NCI-H774 (cell line): ENCODE measurements at places on chromosomes 3 and 15.
A peak's percentile ranks its signal among the peaks of the same experiment; 100 is the strongest.

GRCh38 chr3:49013113-49013737 is 5.2 kb downstream of the DALRD3 start:
- no peak for DNase-seq

- DNase-seq: no peak
Measured at GRCh38 chr15:49868348-49868747, 247.5 kb downstream of the DTWD1 start.

GRCh38 chr15:62791694-62792093 is 250.9 kb upstream of the TPM1 start:
- DNase-seq: no peak

DNA sequence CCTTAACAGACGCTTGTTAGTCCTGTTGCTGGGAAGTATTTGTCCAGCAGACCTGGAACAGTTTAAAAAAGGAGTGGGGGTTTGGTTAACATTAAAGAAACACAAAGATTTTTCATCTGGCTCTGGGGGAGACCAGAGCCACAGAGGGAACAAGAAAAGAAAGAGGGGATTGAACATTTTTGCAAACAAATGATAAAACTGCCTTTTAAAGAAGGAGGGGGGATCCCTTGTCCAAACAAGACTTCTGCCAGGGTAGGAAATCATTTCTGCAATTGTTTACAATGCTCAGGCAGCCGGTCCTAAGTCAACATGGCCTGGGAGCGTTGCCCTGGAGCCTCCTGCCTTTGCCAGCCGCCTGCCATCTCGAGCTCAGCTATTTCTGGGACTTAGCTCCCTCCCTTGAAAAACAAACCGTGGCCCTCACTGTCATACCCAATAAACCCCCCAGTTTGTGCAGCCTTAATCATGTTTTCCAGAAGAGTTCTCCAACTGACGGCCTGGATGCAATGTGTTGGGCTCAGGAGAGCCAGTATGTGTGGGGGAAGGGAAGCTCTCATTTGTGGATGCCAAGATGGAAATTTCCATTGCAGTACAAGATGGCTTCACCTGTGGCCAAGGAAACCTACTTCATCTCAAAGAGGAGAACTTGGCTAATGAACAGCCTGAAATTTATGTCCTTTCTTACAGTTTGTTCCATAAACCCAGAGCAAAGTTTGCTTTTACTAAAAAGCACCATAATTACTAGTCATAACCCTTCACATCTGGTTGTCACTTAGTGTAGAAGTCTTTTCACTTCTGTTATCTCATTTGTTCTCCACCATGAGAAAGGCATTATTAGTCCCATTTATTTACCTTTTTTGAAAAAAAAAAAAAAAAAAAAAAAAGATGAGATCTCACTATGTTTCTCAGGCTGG is 75.9 kb upstream of the RNU6-1 start:
- DNase-seq: peak; percentile 82

- no peak for DNase-seq
Measured at GRCh38 chr15:85427286-85428028, 47.1 kb downstream of the AKAP13 start.

DNA sequence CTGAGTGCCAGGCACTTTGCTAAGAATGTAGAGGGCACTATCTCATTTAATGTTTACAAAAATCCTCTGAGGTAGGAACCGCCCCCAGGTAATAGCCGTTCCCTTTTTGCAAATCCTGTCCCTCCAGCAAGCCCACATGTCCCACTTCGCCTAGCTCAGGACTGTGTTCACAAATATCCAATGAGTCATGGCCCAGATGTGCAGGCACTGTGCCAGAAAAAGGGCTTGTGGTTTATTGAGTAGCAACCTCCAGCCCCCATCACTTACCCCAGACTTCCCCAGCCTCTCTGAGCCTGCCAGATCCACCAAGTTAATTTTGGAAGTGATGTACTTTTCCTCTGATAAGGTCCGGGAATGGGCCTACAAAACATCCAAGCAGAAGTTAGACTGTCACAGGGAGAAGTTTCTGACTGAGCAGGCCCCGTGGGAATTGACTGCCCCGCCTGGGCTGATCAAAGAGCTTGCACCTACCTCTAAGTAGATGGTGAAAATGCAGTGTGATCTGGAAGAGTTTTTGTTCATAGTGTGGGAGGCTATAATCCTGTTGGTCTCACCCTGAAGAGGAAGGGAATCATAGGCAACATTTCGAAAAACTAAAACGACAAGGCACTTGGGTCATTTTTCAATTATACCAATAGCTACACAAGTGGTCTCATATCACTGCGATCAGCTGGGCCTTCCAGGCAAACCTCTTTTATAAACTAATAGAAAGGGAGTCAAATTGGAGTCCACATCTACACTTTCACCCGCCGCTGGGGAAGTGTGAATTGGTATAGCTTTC is 15.7 kb downstream of the KIF9 start:
- no peak for DNase-seq

- peak; percentile 81 for DNase-seq
Measured at GRCh38 chr15:90931828-90932659, at the start of gene HDDC3. Gene HDDC3 (minus strand): TSS chr15:90932549. CDS start chr15:90932540, 9 bp downstream.

DNA sequence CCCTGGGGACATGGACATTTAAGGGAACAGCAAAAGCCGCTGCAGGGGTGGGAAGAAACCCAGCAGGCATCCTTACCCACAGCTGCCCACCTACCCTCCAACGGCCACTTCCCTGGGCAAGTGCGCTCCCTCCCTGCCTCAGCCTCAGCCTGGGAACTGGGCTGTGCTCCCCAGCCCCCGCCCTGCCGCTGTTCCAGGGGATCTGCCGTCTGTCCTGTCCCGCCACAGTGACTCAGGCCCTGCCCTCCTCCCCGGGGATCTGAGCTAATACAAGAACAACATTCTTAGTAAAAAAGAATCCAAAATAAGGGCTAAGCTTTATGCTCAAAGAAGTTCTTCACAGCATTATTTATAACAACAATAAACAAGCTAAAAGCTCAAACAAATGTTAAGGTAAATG is 7.4 kb upstream of the IQSEC1 start:
- DNase-seq: no peak

- no peak for DNase-seq
Measured at GRCh38 chr3:195566797-195567196, 16.9 kb downstream of the APOD start.

GRCh38 chr15:62909257-62909656 is 133.3 kb upstream of the TPM1 start:
- DNase-seq: no peak

DNA sequence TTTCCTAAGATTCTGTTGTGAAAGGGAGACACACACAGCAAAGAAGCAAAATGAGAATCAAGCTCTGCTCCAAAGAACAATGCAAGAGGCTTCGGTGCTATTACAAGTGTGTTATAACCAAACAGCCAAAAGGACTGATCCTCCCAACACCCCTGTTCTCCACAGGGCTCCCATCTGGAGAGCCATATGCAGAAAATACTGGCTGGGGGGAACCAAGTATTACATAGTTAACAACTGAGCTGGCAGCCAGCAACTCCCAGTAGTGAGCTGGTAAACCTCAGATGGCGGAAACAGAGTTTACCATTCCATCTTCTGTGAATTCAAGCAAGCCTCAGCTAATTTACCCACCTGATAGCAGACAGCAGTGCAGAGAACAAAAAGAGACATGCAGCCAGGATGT is 156.4 kb downstream of the NTRK3 start:
- DNase-seq: no peak

DNA sequence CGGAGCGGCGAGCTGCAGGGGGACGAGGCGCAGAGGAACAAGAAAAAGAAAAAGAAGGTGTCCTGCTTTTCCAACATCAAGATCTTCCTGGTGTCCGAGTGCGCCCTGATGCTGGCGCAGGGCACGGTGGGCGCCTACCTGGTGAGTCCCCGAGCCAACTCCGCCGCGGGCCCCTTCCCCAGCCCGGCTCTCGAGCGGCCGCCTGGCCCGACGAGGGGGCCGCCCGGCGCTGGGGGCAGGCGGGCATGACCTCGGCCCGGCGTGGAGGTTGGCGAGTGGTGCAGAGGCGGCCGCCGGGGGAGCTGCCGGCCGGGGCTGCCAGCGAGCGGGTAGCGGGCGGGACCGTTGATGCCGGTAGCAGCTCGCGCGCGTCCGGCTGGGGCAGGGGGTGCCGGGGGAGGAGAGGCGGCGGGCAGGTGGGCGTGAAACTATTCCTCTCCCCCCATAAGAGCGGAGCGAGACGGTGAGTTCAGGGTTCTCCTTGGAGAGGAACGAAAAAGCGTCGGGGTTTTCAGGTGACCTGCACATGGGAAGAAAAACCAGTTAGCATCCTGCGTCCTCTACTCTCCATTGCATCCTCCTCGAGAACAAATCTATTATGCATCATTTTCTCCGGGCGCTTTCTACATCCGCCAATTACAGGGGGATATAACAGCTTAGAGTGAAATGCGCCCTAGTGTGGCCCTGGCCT is 585 bp downstream of the SLCO3A1 start:
- DNase-seq: no peak

GRCh38 chr3:154428286-154429206 is 1.4 kb downstream of the GPR149 start:
- peak; percentile 36 for DNase-seq

DNA sequence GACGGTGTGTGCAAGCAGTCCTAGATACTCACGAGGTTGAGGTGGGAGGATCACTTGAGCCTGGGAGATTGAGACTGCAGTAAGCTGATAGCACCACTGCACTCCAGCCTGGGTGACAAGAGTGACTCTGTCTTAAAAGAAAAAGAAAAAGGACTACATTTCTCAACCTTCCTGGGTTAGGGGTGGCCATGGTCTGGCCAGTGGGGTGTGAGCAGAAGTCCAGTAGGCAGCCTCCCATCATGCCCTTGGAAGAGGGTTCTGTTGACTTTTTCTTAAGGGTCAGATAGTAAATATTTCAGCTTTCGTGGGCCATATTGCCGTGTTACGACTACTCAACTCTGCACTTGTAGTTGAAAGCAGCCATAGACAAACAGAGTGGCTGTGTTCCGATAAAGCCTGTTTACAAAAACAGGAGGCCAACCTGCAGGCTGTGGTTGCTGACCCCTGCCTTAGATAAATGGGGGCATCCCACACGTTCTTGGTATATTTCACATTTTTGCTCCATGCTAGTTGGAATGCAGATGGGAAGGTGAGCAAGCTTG is 31.0 kb upstream of the PDE8A start:
- no peak for DNase-seq

DNA sequence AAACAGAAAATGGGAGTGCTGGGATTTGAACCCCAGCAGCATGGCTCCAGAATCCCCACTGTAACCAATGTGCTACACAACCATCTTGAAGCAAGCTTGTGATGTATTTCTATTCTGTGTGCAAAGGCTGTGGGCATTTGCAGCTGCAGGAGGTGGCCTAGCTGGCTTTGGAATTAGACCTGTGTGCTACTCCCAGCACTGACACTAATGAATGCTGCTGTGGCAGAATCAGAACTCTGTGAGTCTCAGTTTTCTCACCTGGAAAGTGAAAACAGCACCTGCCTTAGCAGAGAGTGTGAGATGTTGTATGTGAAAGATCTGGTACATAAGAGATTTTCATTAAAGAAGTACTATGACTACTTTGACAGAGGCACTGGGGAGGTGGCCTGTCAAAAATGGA is 21.5 kb upstream of the SMAD6 start:
- DNase-seq: no peak

DNA sequence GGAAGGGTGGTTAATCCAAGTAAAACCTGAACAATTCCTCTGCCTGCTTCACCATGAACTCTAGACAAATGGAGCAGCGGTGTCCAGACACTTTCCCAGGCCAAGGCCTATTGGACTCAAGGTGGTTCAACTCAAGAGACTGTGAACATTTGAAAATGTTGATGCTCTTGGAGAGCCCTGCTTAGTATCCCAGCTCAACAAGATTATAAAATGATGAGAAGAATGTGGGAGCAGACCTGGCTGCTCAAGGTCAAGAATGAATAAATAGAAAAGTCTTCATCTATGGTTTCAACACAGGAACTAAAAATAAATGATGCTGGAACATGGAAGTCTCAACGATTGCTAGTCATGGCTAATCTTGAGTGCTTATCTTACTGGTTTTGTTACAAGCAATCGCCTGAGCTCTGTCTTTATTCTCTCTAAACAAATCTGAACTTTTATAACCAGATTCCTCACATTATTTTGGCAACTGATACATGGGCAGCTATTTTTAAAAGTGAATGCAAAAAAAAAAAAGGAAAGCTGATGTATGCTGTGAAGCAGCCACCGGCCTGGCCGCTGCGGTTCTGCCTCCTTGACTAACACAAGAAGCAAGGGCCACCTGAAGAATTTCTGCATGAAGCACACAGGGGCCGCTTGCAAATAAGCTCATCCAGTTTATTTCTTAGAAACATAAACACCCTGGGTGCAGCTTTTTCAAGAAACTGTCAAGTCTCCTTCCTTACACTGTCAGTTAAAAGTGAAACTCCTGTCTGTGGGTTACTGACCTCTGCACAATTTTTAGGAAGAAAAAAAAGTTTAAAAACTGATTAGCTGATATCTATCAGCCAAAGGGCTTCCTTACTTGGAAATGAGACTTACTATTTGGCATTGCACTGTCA is 120.1 kb upstream of the ARHGEF3 start:
- no peak for DNase-seq

- DNase-seq: no peak
Measured at GRCh38 chr3:139317660-139318430, 26.0 kb upstream of the MRPS22 start.

- DNase-seq: no peak
Measured at GRCh38 chr15:28911310-28911931, 25.6 kb downstream of the APBA2 start.

DNA sequence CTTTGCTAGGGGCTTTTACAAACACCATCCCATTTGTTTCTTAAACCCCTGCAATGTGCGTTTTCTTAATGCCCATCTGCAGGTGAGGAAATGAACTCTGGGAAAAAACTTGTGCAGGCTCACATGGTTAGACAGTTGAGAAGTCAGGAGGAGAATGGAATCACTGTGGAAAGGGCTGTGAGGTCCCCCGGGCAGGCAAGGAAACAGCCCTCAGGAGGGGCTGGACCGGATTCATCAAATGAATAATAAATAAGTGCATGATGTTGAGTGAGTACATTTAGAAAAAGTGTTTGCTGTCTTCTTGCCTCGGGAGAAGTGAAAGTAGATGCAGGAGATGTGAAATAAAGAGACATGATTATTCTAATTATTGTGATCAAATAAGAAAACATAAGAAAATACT is 76.6 kb downstream of the PGPEP1L start:
- DNase-seq: no peak

- DNase-seq: no peak
Measured at GRCh38 chr3:37481982-37482381, 307.6 kb upstream of the LRRFIP2 start.

- no peak for DNase-seq
Measured at GRCh38 chr15:76321602-76322001, 10.3 kb upstream of the ETFA start.

DNA sequence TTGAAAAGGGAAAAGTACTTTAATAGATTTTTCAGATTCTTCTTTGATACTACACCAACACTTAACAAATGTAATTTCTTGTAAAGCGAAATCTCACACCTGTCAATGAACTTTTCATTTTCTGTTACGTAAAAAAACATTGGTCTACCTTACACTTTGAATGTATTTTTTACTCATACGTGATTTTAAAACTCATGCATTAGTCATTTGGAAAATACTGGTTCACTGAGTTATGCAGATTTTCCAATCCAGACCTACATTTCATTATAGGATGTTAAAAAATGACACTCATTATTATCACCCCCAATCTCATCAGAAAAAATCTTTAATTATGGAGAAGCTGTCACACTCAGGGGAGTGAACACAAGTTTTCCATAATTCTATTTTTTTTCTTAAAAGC is 14.7 kb downstream of the VPS39 start:
- no peak for DNase-seq

GRCh38 chr15:42427429-42428223 is 63.3 kb downstream of the ZNF106 start:
- DNase-seq: no peak
